ENCODE measurements at places on chromosomes 5 and 9.
A peak's percentile ranks its signal among the peaks of the same experiment; 100 is the strongest.

DNA sequence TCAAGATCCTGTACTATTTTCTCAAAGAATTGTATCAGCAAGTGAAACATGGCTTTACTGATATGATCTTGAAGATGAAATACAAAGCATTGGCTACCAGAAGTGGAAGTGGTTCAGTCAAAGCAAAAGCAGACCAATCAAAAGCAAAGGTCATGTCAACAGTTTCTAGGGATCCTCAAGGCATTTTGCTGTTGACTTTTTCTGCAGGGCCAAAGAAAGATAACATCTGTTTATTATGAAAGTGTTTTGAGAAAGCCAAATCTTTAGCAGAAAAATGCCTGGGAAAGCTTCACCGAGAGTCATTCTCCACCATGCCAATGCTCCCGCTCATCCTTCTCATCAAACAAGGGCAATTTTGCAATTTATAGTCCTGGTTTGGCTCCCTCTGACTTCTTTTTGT, 90.3 kb upstream of the ACO1 start:
- no peak for DNase-seq

- DNase-seq: no peak
Observed at GRCh38 chr9:93129286-93129685, 4.8 kb downstream of the NINJ1 start.

DNA sequence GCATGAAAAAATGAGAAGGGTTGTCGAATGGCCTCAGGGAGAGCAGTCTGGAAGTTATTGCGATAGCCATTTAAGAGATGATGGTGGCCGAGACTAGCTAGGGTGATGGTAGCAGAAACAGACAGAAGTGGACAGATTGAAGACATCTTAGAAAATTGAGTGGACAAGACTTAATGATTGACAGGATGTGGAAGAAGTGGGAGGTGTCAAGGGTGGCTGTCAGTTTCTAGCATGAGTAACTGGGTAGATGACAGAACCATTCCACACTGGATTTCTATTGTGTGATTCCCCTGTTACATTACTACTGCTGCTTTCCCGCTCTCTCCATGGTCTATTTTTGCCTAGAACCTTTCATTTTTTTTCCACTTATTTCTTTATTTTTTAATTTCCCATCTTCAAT, 12.6 kb downstream of the CHMP5 start:
- DNase-seq: no peak

DNA sequence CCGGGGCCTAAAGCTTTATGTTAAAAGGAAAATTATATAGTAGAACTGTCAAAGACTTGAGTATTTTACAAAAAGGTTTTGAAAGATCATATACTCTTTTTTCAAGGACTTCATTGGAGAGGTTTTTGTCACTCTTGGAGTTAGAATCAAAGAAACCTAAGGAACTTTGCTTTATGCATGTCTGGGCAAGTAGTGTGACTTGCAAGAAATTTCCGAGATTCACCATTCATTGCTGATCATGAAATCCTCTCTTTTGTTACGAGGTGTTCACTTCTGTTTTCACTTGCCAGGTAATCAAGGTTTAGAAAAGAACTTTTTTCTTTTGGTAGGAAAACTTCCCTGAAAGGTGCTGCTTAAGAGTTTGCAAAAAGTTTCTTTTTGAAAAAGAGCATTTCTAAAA, 64.8 kb downstream of the NUP214 start:
- DNase-seq: no peak

DNA sequence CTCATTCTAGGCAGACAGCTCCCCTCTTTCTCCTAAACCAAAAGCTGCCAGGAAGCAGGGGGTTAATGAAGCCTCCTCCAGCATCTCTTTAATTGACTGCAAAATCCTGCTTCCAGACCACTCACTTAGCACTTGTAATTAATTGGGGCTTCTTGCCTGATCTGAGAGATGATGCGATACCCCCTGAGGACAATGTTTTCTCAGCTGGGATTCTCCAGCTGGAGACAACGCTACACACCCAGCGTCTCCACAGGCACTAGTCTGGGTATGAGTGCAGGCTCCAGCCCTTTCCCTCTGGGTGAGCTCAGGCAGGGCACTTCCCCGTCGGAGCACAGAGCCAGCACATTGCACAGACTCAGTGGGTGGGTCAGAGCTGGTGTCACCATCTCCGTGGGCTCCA, 16.1 kb downstream of the CPLX2 start:
- no peak for DNase-seq

DNA sequence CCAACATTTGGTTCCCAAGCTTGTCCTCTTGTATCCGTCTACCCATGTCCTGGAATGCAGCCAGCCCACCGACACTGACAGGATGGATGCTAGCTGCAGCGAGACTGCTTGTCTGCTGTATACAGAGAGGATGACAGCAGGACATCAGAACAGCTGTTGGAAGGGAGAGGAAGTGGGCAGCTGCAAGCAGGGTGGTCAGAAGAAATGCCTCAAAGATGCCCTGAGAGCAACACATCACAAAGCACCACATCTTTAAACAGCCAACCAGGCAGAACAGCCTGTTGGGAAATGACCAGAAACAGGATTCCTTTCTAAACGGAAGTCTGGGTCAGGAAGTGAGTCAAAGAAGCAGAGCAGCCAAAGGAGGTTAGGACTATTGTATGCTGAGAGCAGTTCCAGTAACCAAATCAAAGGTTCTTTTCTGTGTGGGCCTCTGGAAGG, 219.1 kb downstream of the NDUFS4 start:
- DNase-seq: no peak

DNA sequence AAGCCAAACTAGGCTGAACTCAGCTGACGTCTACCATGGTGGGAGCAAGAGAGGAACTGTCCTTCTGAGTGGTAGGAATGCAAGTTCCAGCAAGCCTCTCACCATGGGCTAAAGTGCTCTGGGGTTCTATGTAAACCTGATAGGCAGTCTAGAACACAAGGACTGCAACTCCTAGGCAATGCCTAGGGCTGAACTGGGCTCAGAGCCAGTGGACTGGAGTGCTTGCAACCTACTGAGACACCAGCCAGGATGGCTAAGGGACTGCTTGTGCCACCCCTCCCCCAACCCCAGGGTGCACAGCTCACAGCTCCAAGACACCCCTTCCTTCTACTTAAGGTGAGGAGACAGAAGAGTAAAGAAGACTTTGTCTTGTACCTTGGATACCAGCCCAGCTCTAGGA, 12.1 kb upstream of the RCL1 start:
- no peak for DNase-seq

- no peak for DNase-seq
Observed at GRCh38 chr9:71986900-71987299, 73.5 kb downstream of the C9orf57 start.

GRCh38 chr5:164335837-164336236, 830.4 kb downstream of the MAT2B start:
- DNase-seq: no peak

DNA sequence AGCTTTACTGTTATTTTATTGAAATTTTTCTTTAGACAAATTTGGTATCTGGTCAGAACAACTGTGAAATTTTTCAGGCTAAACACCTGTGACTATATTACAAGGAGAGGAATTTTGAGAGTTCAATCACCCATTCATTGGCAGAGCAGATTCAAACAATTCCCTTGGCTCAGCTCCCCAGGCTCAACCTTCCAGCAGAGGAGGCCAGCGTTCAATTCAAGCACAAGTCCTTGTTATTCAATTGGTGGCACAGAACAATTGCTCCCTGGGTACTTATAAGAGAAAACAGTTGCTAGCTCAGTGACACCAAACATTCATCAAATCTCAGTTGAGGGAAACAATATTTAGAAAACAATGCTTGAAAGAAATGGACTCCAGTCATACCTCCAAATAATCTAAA, 83.3 kb downstream of the SUSD1 start:
- DNase-seq: no peak

- no peak for DNase-seq
Observed at GRCh38 chr5:34854459-34855174, 15.7 kb downstream of the TTC23L start.

DNA sequence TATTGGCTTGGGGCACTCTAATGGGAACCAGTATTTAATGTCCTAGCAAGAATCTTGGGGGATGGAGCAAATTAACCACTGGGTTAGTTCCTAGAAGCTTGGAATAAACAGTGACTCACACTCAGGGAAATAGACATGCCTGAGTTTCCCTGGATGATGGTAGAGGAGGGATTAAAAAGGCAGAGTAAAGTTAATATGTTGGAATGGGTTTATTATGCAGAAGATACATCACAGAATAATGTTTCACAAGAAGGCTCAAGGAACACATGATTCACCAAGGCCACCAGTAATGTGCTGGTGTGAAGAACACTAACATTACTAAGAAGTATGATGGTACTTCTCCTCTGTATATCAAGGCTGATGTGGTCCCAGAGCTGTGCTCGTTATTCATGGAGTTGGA, 752.9 kb upstream of the SEMA6A start:
- no peak for DNase-seq

GRCh38 chr9:72955126-72955455, 2.2 kb upstream of the ALDH1A1 start:
- DNase-seq: no peak

- DNase-seq: no peak
Observed at GRCh38 chr9:72356041-72356582, 8.9 kb downstream of the ZFAND5 start.

DNA sequence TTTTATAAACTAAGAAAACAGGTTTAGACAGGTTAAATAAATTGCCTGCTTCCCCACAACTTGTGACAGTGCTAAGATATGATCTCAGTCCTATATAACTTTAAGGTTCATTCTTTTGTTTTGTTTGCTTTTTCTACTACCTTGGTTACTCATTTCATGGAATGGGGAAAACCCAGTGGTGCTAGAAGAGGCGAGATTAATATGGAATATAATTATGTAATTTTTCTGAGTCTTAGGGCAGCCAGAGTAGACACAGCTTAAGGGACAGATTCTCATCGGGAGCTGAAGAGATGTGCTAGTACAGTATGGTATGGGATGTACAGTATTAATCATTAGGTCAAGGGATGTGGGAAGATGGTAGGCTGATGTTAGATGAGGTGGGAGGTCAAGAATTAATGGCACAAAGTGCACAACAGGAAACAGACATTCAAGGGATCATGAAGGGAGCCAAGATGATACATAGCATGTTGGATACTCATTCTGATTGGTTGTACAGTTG, 6.2 kb downstream of the TRIM32 start:
- no peak for DNase-seq

DNA sequence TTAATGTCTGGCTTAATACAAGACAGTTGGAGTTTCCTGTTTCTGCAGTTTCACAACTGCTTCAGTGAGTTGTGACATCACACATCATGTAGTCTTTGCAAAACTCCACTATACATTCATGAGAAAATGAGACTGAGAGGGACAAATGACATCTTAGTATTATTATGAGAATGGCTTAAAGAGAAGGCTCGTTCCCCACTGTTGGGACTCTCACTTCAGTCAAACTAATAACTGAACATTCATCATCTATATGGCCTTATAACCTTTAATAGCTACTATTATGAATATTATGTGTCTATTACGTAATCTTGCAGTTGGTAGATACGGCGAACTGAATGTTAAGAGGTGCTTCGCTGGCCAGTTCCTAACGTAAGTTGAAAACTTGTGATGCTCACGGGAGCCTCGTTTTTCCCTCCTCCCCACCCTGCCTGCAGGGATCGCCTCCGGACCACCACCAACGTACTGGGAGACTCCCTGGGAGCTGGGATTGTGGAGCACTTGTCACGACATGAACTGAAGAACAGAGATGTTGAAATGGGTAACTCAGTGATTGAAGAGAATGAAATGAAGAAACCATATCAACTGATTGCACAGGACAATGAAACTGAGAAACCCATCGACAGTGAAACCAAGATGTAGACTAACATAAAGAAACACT, 79.4 kb downstream of the SLC1A3 start:
- DNase-seq: no peak

DNA sequence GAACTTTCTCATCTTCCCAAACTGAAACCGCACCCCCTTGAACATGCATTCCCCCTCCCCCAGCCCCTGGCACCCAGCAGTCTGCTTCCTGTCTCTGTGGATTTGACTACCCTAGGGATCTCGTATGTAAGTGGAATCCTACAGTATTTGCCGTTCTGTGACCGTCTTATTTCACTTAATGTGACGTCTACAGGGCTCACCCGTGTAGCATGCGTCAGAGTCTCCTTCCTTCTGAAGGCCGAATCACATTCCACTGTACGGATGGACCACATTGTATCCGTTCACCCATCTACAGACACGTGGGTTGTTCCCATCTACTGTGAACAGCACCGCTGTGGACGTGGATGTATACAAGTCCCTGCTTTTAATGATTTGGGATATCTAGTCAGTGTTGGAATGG, 4.5 kb downstream of the PRRX2 start:
- DNase-seq: no peak

- DNase-seq: peak; percentile 30
Observed at GRCh38 chr9:131728961-131729360, 10.9 kb downstream of the RAPGEF1 start.

GRCh38 chr9:105503881-105504280, 54.0 kb upstream of the FKTN start:
- DNase-seq: no peak

DNA sequence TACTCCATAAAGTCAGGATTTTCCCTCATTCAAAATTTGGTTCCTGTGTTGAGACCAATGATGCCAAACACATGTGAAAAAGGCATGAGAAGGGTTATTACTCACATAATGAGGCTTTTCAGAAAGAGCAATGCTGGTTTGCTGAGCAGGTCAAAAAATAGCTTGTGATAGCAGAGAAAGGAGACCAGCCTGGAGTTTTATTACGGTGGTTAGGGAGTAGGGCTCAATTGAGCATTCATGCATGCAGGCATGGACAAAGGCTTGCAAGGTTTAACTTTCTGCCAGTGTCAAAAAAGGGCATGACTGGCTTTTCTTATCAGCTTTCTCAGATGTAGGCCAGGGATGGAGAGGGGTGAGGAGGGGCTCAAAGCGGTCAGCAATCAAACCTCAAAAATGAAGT, 628.3 kb downstream of the DNAH5 start:
- no peak for DNase-seq

- no peak for DNase-seq
Observed at GRCh38 chr5:7592910-7593309, 197.0 kb downstream of the ADCY2 start.

GRCh38 chr9:26753971-26754370, 138.6 kb downstream of the CAAP1 start:
- no peak for DNase-seq

- DNase-seq: no peak
Observed at GRCh38 chr9:88984543-88984883, 6.8 kb upstream of the S1PR3 start.

DNA sequence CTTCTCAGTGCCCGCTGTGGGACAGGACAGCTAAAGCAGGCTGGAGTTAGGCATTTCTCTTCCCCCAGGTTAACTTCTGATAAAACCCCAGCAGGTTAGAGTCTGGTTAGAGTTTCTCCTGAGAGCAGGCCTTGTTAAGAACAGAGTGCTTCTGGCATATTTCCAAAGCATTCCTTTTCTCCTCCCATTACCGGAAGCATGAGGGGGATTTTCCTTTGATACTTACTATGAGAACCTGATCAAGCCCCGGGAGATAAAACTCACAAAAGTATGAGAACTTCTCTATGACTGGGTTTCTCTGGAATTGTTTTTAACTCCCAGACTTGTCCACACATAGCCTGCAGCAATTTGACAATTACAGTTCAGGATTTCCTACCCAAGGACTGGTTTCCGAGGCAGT, 77.4 kb upstream of the MAST4 start:
- no peak for DNase-seq
